Activated CD8-positive, alpha-beta memory T cell treated with anti-CD3 and anti-CD28 coated beads for 4 hours (primary cell): ENCODE measurements at places on chromosomes 4 and X.

DNA sequence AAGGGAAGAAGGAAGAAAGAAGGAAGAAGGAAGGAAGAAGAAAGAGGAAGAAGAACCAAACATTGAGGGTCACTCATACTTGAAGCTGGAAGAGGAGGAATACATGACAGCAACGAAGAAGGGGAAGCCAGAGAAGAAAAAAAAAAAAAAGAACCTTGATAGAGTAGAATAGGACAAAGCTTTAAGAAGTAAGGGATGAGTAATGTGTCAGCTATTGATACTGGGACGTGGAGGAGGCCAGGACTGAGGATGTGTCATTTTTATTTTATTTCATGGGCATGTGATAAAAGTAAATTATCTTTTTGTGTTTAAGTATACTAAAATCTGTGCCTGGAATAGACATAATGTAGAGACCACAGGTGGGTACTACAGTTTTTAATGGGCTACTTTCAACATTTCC is 6.4 kb downstream of the EDA2R start:
- DNase-seq, result no peak

DNA sequence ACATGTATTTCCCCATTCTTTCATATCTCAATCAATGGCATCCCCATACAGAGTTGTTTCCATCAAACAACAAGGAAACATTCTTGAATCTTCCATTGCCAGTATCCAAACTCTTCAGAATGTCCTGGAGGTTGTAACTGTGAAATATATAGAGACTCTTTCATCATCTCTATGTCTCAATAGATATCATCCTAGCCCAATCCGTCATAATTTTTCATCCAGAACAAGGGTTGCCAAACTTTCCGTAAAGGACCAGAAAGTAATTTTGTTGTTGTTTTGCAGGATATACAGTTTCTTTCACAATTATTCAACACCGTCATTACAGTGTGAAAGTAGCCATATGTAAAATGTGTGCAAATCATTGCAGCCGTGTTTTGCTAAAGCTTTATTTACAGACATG is 15.2 kb upstream of the CXCL6 start:
- DNase-seq, result no peak

DNA sequence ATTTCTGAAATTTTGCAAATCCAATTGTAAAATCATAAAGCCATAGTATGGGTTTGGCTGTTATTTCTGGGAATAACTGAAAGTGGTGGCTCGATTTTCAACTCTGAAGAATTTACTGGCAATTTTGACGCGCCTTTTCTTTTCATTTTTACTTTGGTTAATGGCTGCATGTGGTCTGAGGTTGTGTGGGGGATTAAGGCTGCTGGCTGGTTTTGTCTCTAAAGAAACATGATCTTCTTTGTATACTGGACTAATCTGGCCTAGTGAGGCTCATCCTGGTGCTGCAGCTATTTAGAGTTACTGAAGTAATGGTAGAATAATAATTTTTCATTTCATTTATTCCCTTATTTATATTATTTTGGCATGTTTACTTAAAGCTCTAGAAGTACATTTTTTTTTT is 164.0 kb downstream of the RNF150 start:
- DNase-seq, result no peak

GRCh38 chrX:50407976-50408375 is 62.6 kb downstream of the DGKK start:
- no peak for DNase-seq

- DNase-seq, result no peak
Measured at GRCh38 chr4:182147391-182147790, 95.8 kb upstream of the TENM3 start.

DNA sequence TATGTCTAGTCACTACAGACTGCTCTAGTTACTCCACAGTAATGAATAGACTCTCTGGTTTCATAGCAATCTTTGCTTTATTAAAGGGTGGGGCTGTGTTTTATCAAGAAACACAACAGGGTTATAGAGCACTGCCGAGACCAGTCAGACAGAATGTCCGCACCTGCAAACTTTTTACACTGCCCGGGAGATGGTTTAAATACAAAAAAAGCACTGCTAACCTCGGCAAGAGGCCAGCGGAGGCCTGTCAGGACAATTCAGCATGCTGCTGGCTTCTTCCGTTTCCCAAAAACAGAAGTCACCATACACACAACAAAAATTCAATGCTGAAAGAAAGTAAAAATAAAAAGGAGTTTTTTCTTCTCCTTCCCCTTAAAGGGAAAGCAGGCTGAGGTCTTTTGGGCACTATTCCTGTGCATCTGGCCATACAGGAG is 67.4 kb downstream of the IRF2 start:
- DNase-seq, result no peak

DNA sequence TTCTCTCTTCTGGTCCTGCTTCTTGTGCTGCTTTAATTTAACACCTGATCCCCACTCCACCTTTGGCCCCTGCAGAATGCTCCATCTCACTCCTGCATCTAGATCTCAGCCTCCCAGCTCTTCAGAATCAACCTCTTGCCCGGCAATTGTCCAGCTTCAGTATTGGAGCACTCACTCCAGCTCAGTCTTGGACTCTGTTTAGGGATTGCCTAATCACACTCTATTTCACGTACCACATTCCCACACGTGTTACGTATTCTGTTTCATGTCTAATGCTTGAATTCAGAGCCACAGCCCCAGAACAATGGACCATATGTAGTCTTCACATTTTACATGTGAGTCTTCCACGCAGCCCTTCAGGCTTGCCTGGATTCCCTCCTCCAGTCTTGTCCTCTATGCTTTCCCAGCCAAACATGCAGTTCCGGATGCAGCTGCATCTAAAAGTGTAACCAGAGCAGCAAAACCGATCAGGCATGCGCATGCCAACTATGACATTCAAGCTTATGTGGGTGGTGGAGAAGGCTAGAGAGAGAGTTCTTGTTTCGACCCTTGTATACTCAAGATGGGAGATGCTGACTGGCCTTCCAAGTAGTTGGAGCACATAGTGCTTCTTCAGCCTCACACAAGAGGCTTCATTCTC is 105.2 kb upstream of the FAM9A start:
- DNase-seq, result no peak

DNA sequence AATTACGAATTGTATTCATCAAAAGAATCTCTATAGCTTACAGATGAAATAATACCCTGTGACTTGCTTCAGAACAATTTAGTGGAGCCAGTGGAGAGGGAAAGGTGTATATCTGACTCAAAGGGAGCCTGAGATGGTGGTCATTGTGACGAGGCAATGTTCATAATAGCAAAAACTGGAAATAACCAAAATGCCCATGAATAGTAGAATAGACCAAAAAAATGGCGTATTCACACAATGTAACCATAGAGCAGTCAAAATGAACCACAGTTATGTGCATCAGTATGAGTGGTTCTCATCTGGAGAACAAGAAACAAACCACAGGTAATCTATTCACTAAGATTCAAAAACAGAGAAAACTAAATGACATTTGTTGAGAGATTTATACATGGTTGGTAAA is 125.3 kb upstream of the CLNK start:
- no peak for DNase-seq

- DNase-seq, result no peak
Measured at GRCh38 chr4:77952457-77952856, 89.8 kb downstream of the MRPL1 start.

- DNase-seq, result no peak
Measured at GRCh38 chr4:183455431-183456195, 11.2 kb downstream of the CDKN2AIP start.
